Activated T-helper 9 cell treated with anti-CD3 and anti-CD28 coated beads, Interleukin-2, amount 50 U/mL, for 16 hours (primary cell): ENCODE measurements at places on chromosomes 1 and 21.

DNA sequence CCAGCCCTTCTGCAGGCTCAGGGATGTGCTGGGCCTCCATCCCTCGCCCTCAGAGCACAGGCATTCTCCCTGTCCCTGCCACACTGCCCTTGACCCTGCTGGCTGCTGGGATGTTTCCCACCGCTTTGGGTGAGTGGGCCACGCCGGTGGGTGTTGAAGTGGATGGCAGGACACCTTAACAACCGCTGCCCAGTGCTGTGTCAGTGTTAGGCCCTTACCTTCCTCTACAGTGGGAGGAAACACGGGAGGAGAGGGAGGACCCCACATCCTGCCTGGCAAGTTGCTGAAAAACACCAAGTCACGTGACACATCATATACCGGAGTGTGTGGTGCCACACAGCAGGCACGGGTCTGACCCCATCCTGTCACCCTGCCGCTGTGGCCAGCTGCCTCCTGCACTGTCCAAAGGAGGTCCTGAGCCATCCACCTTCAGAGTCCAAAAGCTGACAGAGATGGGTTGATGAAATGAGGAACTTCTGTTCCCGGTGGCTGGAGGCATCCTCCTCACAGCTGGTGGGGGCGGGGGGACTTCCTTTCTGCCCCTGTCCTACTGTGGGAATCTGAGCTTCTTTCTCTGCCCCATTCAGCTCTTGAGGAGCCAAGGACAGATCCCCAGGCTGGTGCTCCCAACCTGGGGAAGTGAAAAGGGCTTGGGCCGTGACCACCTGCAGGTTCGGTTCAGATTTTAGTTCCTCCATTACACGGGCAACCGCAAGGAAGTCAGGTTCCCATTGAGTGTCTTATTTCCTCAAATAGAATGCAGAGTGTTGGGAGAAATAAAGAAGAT, 3.2 kb upstream of the THEMIS2 start:
- peak; percentile 25 for DNase-seq

DNA sequence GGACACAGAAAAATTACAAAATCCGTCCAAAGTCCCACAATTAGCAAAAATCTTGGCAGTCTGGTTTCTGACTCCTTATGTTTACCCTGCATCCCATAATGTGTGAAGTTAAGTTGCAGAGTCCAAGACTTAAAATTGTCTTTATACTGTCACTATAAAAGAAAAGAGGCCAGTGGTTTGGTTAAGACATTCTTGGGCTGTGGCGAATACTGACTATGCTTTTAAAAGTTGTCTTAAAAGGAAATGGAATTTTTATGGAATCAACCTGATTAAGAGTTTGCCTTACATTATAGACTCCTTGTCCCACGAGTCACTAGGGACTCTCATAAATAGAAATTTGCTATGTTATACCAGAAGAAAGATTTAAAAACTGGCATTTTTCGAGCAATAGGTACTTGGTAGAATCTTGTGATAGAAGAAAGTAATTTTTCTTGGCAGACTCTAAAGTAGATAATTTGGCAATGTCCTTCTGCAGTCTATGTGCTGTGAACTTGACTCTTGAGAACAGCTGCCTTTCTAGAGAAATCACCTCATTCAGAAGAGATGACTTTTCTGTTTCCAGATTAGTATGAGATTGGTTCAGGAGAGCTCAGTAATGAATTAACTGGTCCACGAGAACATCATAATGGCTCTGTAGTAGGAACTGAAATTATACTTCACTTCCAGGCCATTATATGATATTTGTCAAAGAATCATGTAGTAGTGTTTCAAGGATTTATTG, 31.8 kb downstream of the NTNG1 start:
- DNase-seq = no peak

DNA sequence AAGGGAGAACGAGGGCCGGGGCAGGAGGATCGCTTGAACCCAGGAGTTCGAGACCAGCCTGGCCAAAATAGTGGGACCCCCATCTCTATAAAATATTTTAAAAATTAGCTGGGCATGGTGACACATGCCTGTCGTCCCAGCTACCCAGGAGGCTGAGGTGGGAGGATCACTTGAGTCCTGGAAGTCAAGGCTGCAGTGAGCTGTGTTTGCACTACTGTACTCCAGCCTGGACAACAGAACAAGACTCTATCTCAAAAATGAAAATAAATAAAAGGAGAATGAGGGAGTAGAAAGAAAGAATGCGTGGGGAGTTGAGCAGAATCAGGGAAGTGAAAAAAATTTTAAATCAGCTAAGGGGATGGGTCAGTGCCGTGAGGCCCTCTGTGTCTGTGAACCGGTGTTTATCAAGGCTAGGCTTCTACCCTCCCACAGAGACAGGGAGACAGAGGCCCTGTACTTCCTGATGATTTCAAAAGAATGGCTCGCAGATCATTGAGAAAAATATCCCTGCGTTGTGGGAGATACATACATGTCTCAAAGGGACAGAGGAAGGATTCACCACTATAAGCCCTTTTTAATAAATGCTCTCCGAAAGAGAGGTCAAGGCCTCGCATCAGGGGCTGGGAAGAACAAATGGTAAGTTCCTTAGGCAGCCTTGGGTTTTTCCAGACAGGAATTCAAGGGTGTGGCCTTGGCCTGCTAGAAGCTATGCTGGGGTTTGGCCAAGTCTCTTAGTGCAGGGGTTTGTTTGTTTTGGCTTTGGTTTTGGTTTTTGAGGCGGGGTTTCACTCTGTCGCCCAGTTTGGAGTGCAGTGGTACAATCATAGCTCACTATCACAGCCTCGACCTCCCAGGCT, 20.7 kb downstream of the IL10RB start:
- DNase-seq = no peak

DNA sequence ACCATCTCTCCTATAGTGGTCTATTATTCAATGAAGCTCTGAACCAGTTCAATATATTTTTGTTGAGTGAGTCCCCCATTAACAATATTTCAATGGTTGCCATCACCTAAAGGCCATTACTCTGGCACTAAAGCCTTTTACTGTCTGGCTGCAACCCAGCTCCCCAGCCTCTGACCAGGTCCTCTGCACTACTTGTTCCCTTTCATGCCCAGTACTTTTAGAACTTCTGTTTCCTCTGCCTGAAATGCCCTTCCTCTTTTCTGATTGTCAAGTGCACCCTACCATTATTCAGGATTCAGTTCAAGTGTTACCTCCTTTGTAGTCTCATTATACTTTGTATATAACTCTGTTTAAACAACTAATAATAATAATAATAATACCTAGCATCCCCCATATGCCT, 30.4 kb upstream of the ZFYVE9 start:
- DNase-seq = no peak

DNA sequence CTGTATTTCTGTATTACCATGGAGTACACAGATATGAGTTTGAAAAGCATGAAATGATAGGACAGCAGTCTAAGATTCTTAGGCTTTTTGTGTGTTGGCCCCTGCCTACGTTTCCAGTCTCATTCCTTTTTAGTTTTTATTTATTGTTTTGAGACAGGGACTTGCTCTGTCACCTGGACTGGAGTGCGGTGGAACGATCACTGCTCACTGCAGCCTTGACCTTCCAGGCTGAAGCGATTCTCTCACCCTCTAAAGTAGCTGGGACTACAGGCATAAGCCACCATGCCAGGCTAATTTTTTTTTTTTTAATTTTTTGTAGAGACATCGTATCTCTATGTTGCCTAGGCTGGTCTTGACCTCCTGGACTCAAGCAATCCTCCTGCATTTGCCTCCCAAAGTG, 3.8 kb downstream of the RAVER2 start:
- no peak for DNase-seq

DNA sequence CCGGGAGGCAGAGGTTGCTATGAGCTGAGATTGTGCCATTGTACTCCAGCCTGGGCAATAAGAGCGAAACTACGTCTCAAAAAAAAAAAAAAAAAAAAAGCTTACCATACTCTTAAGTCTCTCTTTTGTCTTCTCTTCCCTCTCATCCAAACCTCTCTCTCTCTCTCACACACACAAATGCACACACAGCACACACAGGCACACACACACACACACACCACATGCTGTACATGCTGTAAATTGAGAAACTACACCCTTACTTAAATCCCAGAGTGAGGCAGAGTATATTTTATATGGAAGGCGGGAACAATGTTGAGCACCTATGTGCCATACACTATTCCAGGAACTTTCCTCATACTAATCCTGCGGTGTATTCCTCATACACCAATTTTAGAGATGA, 6.5 kb downstream of the MCOLN3 start:
- no peak for DNase-seq

GRCh38 chr1:153527023-153527682, 8.6 kb downstream of the S100A6 start:
- DNase-seq = no peak

DNA sequence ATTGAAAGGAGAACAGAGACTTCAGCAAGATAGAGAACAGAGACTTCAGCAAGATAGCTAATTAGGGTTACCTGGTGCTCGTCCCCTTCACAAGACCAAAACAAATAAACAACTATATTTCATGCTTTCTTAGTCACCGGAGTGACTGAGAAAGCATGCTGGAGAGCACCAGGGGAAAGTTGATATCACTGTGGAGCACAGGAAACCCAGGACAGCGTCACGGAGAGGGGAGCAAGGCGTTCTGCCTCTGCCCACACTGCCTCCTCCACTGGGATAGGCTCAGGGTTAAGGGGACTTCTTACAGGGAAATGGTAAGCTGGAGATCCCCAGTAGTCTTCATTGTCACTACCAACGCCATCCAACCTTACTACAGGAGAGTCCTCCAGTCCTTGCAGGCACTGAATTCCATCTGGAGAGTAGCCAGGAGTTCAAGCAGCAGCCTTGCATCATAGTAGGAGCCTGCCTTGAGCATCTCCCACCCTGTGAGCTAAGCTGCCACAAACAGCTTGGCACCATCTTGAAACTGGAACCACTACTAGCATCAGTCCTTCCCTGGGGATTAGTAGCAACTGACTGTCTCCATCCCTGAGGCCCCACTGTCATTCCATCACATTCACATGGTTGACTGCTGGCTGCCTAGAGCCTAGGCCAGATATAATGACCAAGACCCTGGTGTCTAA, 239.4 kb downstream of the PLPP3 start:
- DNase-seq = no peak

DNA sequence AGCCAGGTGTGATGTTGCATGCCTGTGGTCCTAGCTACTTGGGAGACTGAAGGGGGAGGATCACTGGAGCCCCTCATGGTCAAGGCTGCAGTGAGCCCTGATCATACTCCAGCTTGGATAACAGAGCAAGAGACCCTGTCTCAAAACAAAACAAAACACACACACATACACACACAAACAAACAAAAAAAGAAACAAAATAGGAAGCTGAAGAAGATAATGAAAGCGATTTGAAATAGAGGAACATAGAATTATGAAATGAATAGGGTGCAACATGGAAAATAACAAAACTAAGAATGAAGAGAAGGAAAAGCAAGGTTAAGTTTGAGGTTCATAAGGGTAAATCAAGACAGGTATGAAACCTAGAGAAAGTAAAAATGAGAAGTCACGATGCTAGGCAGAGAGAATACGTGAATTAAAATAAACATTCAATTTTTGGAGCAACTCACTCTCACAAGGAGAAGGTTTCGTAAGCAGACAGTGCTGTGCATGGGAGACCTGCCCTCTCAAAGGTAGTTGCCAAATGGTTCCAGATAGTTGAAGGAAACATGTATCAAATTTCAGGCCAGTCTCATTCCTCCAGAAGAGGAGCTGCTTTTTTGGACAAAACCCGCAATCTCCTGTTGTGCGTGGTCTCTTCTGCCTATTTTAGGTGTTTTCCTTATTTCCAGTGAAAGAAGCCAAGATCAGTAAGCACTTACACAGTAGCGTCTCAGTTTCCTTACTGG, 3.3 kb downstream of the CD46 start:
- no peak for DNase-seq

GRCh38 chr1:33468531-33468930, 3.9 kb upstream of the ZSCAN20 start:
- DNase-seq = no peak

DNA sequence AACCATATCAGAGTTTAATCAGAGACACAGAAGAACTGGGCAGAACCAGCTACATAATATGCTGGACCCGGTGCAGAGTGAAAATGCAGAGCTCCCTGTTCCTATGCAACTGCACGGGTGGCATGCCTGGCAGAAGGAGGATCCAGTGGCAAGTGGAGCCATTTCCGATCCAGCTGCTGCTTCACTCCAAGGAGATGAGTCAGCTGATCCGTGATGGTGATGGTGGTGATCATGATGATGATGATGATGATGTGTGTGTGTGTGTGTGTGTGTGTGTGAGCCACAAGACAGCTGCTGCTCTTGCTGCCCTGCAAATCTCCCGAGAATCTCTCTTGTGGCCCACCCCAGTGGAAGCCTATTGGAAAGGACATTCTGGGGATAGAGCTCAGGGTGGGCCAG, 133.0 kb downstream of the URB2 start:
- no peak for DNase-seq

DNA sequence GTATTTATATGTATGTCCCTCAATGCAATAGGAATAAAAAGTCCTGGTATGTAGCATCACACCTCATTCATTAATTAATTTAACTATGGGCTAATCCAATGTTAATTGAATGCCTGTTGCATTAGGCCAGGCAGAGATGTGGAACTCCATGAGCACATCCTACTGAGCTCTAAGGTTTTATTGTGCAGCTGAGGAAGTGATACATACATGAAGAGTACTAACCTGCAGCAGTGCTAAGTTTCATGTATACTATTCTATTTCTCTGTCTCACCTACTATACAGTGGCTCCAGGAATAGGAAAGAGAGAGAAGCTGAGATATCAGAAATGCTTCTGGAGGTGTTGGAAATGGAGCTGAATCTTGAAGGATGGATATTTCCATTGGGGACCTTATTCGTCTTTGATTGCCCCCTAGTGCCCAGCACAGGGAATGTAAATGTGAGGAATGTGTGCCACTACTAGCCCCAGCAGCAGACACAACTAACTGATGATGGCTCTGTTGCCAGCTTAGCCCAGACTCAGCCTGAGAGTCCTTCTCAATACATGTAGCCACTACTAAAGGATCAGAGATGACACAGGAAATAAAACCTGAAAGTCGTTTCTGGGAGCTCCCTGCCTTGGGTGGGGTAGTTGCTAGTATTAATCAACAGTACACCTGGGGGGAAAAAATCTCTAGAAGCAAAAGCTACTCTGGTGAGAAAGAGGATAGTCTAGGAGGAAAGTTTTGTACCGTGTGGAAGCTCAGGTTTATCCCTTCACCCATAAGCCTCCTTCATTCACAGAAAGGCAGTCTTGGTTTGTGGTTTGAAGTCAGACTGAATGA, 173.3 kb upstream of the FOXD3 start:
- no peak for DNase-seq

DNA sequence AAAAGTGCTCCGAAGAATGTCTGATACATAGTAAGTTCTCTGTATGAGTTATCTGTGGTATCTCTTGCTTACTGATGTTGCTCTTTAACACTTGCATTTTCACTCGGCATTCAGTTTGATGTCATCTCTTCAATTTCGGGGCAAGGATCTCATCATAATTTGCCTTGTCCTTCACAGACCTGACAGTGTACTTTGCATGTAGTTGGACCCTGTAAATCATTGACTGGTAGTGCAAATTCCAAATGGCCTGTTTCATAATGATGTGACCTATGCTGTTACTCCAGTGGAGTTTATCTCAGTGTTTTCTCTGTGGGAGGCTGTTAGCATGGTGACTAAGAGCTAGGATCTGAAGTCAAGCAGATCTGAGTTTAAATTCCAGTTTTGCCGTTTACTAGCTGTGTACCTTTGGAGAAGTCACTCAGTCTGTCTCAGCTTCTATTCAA, 34.2 kb upstream of the ABCD3 start:
- no peak for DNase-seq

- no peak for DNase-seq
Measured at GRCh38 chr1:77395051-77395450, 113.2 kb downstream of the AK5 start.
